ENCODE measurements at places on chromosomes 16 and 17. TPM values are rescaled to one million over a fixed set of nuclear protein-coding genes. Genes with fewer than 3 reads are reported as not detected.

PLSCR3 gene
- total RNA-seq, result 6.4 TPM

CBFA2T3 gene
- total RNA-seq, result not detected

- H3K36me3 ChIP-seq, result peaks cover 62% of the 10 kb centered on the region
- no peak overlapping the region for H3K27ac ChIP-seq
- H3K27me3 ChIP-seq, result no peaks in the 10 kb centered on the region
- peaks cover 8% of the 10 kb centered on the region for H3K4me1 ChIP-seq
- DNase-seq, result no peak
Observed at GRCh38 chr17:17139972-17140589, 66.1 kb downstream of the PLD6 start.

DNA sequence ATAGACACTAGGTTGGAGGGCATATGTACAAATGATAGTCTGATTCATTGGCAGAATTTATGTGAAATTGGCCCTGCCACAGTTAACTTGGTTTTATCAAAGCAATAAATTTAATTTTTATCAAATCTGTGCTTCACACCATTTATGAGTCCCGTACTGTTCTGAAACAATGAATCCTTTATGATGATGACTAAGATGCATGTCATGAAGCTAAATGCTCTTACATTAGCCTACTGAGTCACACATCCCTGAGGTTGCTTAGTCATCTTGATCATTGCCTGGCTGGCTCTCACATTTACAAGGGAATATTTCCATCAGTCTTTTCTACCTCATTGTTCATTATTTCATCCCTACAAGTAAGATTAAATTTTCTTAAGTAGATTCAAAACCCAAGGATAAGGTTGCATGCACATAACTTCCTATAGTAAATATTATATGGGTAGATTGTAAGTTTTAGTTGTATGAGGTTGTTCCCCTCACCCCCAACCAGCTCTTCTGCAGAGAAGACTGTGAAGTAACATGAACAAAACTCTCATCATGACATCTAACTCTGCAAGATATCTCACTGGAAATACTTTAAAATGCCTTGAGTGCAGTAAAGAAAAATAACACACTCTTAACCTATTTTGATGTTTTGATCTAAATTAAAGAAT is 170.7 kb downstream of the CYB561 start:
- peak overlapping the region; percentile 44 for H3K27ac ChIP-seq
- H3K27me3 ChIP-seq, result no peaks in the 10 kb centered on the region
- no peaks in the 10 kb centered on the region for H3K36me3 ChIP-seq
- H3K4me1 ChIP-seq, result peaks cover 11% of the 10 kb centered on the region
- no peak overlapping the region for H3K4me3 ChIP-seq
- DNase-seq, result peak; percentile 99

- H3K27me3 ChIP-seq, result no peaks in the 10 kb centered on the region
- DNase-seq, result no peak
- H3K36me3 ChIP-seq, result no peaks in the 10 kb centered on the region
- H3K4me1 ChIP-seq, result peaks cover 6% of the 10 kb centered on the region
Observed at GRCh38 chr17:67639555-67639954, 78.2 kb upstream of the NOL11 start.
